ENCODE measurements at places on chromosomes 3 and 15.

- no peak for DNase-seq
These were observed 81.1 kb downstream of the FILIP1L start for GRCh38 chr3:100033184-100033583.

DNA sequence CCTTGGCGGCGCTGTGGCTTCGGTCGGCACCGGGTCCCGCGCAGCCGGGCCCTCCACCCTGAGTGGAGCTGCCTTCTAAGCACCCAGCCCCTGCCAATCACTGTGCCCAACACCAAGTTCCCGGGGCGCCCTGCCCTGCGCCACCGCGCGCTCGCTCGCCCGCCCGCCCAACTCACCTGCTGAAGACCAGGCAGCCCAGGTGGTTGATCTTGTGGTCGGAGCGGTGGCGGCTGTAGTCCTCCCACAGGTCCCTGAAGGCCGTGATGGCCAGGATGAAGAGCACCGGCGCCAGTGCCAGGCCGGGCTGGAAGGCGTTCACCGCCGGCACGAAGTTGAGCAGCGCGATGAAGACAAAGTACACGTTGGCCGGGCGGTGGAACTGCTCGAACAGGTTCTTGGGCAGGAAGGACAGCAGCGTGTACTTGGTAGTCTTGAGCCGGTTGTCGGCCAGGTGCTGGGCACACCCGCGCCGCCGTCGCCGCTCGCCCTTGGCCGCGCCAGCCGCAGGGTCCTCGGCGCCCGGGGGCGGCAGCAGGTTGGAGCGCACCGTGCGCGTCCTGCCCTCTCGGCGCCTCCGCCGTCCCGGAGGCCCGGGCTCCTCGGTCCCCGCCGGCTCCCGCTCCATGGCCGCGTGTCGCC lies 536 bp downstream of the ATP10A start:
- DNase-seq, result peak; percentile 43

GRCh38 chr3:25468866-25469319 lies 40.8 kb downstream of the RARB start:
- DNase-seq, result no peak

DNA sequence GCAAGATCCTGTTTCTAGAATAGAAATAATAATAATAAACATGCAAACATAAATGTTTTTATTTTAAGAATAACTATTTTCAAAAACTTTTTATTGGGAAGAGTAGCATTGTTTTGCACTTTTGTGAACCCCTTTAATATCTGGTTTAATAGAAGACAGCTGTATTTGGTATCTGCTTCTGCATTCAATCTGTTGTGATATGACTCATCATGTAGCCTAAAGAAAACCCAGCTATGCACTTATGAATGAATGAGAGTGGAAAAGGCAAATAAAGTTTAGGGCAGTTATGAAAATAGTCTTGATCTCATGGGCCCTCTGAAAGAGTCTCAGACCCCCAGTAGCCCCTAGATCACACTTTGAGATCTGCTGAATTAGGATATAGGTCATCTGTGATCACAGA lies 100.4 kb upstream of the PPP2R3A start:
- DNase-seq, result no peak

GRCh38 chr3:44516230-44516629 lies 38.8 kb upstream of the ZNF445 start:
- no peak for DNase-seq

GRCh38 chr15:35720984-35721383 lies 175.0 kb upstream of the DPH6 start:
- DNase-seq, result no peak

GRCh38 chr3:111194048-111194447 lies 122.4 kb downstream of the NECTIN3 start:
- no peak for DNase-seq

- DNase-seq, result no peak
These were observed 32.4 kb downstream of the EHD4 start for GRCh38 chr15:41939986-41940385.

- no peak for DNase-seq
These were observed 11.1 kb upstream of the MCF2L2 start for GRCh38 chr3:183439515-183439914.

DNA sequence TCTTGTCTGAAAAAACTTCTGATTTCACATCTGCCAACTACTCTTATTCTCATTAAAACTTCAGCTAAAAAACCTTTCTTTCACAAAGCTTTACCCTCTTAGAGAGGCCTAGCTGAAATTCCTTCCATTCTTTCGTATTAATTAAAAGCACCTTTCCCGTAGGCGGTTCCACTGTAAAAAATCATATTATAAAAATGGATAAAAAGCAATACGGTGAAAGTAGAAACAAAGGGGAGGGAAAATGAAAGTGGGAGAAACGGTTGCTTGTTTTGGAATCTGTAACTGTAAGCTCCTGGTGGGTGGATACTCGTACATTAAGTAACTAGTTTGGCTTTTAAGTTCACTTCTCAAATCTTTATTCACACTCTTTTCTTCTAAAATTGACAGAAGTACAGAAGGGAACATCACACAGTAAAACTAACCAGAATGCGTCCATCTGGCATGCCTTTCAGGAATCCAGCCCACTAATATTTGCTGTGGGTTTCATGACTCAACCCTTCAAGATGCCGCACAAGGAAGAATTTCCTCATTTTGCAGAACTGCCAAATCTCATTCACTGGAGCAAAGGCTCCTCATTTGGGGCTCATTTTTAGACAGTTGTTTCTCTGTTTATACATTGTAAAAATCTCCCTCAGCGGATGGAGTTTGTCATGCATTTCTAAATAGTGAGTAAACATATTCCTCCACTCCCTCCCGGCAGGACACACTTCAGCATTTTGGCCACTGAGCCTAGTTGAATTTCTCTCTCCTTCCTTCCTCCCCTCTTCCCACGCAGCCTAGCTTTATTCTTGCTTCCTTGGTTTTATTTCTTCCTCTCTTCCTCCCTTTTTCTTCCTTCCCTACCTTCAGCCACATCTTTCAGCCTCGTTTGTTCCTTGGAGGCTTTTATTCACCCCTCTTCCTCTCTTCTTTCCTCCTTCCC lies 419.5 kb upstream of the NAALADL2 start:
- DNase-seq, result no peak

- no peak for DNase-seq
These were observed 125.6 kb downstream of the PLOD2 start for GRCh38 chr3:146035366-146035765.

- DNase-seq, result no peak
These were observed 3.8 kb upstream of the KIF23 start for GRCh38 chr15:69410248-69410874.

DNA sequence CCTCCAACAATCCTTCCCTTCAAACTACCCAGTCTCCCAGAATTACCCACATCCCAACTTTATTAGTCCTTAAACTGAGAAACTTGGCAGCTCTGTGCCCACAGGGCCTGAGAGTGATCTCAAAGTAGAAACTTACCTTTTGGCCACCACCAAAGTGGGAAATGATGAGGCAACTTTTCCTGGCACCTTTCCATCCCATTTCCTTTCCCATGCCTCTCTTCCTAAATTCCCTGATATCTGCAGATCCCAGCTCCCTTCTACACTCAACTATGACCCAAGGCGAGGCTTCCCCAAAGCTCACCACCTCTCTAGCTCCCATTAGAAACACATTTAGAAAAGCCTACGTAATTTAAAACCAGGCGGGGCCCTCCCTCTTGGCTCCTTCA lies 271.9 kb downstream of the FOXP1 start:
- no peak for DNase-seq

DNA sequence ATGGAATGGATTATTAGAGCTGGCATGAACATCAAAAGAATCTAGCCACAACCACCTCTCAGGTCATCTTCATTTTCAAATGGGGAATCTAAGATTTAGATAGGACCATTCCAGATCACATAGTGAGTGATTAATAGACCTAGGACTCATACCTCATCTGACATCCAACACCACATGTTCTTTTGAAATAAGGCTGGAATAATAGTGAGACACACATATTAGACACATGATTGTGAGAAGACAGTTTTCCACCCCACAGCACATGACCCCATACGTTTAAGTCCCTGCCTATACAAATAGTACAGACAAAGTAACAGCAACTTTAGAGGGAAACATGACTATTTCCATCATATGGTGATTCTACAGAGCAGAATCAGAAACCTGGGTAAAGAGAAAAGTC lies 344.7 kb upstream of the TPRG1 start:
- DNase-seq, result no peak

- DNase-seq, result no peak
These were observed 24.2 kb downstream of the ABHD2 start for GRCh38 chr15:89112341-89112971.

- no peak for DNase-seq
These were observed 5.7 kb upstream of the MYL3 start for GRCh38 chr3:46868948-46869347.

- DNase-seq, result no peak
These were observed 65.5 kb downstream of the PEX5L start for GRCh38 chr3:179971280-179971679.
